ENCODE measurements at places on chromosomes 6 and 20.

DNA sequence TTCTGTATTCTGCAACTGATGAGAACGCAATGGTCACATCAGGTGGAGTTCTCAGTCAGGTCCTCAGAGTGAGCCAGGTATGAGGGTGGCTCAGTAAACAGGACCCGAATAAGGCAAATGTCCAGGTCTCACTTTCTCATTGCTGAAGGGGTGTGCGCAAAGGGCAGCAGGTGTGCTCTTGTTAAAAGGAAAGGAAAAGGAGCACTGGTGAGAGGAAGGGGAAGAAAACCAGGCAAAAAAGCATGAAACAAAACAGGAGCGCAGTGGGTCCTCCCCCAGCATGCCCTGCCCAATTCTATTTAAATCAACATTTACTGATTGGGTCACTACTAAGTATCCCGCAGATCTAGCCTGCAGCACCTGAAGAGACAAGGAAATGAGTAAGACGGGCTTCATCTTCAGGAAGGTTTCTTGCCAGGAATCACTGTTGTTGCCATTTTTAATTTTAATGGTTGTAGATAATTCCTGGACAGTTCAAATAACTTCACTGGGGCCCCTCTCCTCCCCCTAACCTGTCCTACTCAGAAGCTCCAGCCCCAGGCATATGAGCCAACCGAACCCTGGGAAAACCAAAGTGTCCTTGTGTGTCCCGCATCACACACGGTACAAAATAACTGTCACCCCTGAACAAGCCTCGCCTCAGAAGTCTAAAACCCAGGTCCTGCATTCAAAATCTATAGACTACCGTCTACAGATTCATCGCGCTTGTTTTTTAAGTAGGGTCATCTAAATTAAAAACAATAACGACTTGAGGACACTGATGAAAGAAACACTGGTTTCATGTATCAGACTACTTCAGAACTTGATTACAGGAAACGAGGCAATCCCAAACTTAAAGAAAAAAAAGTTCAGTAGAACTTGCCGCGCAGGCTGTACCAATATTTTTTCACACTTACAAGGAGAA lies 980 bp downstream of the MBOAT1 start:
- no peak for DNase-seq

GRCh38 chr6:139164001-139164400 lies 29.1 kb downstream of the HECA start:
- DNase-seq, result no peak

DNA sequence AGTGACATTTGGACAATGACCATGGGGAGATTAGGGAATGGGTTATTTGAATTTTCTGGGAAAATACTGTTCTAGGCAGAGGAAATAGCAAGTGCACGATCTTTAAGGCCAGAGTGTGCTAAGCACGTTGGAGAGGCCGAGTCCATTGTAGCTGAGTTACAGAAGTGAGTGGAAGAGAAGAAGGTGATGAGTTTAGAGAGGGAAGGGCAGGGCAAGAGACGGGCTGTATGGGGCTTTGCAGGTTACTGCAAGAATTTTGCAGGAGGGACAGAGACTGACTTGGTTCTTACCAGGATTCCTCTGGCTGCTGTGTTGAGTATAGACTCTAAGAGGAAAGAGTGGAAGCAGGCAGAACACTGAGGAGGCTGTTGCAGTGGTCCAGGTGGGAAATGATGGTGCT lies 1.1 kb upstream of the NCOA3 start:
- no peak for DNase-seq

- DNase-seq, result no peak
Measured at GRCh38 chr6:72238021-72238420, 351.7 kb downstream of the RIMS1 start.

DNA sequence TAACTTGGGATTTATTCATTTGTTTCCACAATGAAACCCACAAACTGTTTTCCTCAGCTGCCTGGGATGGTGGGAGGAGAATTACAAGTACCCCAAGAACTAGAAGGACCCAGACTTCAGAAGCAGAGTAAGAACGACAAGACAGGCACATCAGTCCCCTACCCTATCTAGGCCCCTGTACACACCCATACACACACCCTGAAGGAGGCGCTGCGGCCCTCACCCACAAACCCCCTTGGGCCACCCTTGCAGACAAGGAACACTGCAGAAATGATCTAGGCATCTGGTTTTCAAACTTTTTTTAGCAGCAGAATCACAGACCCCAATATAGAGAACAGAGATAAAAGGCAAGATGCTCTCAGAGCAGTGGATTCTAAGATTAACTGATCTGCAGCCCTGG lies 55.0 kb downstream of the TRERF1 start:
- DNase-seq, result no peak

- no peak for DNase-seq
Measured at GRCh38 chr6:44250067-44250717, 3.3 kb downstream of the HSP90AB1 start.

- DNase-seq, result no peak
Measured at GRCh38 chr6:135438907-135439535, 58.5 kb downstream of the AHI1 start.

DNA sequence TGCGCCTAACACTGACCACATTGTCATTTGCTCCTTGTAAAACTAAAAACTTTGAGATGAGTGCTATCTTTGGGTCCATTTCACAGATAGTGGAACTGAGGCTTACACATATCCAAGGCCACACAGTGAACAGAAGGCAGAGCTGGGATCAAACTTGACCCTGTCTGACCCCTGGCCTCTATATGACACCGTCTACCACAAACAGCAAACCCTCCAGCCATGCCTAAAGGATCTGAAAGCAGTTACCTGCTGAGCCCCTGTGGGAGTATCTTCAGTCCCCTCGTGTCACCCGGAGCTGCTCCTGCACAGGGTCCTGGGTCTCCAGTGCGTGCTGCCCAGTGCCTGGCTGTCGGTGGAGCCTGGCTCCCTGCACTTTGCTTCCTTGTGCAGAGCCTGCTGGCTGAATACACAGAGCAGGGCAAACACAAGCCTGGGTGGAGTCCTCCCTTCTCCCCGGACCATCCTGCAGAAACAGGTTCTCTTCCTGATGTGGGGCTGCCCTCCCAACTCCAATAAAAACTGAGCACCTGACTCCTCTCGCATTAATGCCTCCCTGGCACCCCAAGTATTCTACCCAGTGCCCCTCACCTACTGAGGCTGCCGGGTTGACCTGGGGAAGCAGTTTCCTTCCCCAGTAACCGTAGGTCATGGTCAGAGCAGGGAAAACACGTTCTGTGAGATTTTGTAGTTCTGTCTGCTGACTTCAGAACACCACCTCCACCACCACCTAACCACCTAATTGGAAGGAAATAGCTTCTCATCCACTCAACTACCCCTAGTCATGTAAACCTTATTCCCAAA lies at the start of gene BCAS1:
BCAS1 (minus strand) TSS at position 408 of the 801 bp plus-strand sequence. CDS start 11,876 bp downstream, outside the sequence.
- DNase-seq, result no peak

- no peak for DNase-seq
Measured at GRCh38 chr20:54623991-54624569, 148.7 kb downstream of the DOK5 start.

DNA sequence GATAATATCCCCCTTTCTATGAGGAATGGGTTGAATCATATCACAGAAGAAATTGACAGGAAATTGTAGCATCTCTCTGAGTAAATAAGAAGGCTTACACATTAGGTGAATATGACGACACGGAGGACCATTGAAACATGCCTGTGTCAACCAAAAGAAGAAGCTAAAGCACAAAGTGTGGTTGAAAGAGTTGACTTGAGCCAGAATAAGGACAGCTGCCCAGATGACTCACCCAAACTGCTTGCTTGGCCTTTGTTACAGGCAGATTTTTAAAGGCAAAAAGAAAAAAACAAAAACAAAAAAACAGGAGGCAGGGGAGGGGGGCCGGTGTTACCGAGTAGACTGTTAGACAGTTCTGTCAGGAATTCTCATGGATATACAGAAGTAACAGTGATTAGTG lies 129.8 kb upstream of the EDN1 start:
- no peak for DNase-seq

DNA sequence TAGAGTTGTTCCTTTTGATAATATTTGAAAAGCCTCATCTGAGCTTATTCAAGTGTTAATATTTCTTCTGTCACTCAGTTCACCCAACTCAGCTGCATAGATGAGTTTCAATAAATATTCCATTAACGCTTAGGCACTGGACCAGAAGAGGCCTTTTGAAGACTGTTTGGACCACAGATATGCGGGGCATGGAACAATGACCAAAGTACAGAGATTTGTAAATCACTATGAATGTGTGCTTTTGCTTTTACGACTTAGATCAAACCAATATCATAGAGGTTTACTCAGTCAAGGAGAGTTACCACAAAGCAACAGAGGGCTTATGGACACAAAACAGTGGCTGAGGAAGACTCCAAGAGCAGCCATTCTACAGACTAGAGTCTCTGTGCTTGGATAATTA lies 99.9 kb downstream of the RTN4IP1 start:
- DNase-seq, result no peak

GRCh38 chr20:35561268-35561667 lies 19.4 kb downstream of the ERGIC3 start:
- DNase-seq, result no peak

DNA sequence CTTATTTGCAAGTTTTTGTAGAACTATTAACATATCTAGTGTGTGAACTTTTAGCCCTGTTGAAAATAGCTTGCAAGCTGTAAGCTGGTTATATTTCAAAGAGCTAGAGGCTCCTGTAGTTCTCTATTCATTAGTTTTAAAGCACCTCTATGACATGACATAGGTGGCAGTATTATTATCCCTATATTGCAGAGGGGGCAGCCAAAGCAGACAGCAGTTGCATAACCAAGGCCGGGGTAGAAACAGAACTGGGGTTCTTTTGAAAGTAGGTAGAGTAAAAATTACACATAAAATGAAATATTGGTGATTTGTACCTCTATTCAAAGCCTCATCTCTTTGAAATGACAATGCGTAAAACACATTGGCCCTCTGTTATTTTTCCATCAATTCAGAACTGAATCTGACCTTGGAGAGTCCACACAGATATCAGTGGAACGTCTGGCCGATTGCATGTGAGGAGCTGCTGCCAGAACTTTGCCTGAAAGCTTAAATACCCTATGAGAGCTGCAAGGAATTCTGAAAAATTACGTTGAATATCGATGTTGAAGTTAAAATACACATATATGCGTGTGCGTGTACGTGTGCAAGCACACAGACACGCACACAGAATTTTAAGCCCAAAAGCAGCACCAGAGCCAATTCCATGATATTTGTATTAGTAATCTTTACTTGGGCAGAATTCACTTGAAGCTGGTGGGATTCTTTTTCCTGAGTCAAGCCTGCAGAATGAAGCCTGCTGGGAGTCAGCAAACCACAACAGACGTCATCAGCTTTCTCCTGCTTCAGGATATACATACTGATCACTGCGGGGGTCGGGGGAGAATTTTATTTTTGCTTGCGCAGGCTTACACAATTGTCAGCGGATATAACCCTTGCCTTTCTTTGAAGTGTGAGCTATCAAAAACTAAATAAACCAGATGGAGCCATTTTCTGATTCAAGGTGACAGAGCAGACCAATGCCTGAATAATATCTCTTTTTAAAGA lies 163.2 kb downstream of the PDE7B start:
- DNase-seq, result no peak
